ENCODE measurements at places on chromosomes 1 and 21.

GRCh38 chr1:157994704-157995582, 1.5 kb downstream of the KIRREL1 start:
- H3K4me3 ChIP-seq = peak overlapping the region; percentile 90
- no peak for DNase-seq
- peaks cover 47% of the 10 kb centered on the region for H3K4me1 ChIP-seq
- peaks cover 27% of the 10 kb centered on the region for H3K27me3 ChIP-seq
- no peaks in the 10 kb centered on the region for H3K36me3 ChIP-seq

DNA sequence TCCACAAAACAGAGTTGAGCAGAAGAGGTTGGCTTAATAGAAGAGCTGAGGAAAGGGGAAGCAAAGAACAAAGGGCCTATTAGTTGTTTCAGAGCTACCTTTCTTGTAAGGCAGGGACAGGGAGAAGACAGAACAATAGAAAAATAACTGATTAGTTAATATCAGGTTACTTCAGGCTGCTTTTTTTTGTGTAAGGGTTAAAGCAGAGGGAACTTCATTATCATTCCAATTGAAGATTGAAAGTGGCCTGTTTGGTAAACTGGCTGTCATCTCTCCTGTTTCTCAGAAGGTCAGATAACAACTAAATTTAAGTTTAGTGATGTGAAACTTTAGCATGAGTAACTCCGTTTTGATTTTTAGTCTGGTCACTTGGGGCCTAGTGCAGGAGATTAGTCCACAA, 22.3 kb downstream of the CDC42 start:
- peak overlapping the region; percentile 14 for H3K4me3 ChIP-seq
- peaks cover 44% of the 10 kb centered on the region for H3K4me1 ChIP-seq
- H3K36me3 ChIP-seq = peaks cover 27% of the 10 kb centered on the region
- no peak for DNase-seq
- H3K27ac ChIP-seq = peak overlapping the region; percentile 58
- no peaks in the 10 kb centered on the region for H3K27me3 ChIP-seq

GRCh38 chr1:30572192-30572591, 151.2 kb downstream of the MATN1 start:
- no peaks in the 10 kb centered on the region for H3K36me3 ChIP-seq
- no peak overlapping the region for H3K27ac ChIP-seq
- H3K4me3 ChIP-seq = no peak overlapping the region
- no peaks in the 10 kb centered on the region for H3K4me1 ChIP-seq

GRCh38 chr1:40708750-40709099, 17.2 kb downstream of the NFYC start:
- peak overlapping the region; percentile 96 for H3K4me3 ChIP-seq
- peaks cover 26% of the 10 kb centered on the region for H3K4me1 ChIP-seq
- DNase-seq = no peak
- peaks cover 3% of the 10 kb centered on the region for H3K36me3 ChIP-seq
- H3K27me3 ChIP-seq = no peaks in the 10 kb centered on the region

DNA sequence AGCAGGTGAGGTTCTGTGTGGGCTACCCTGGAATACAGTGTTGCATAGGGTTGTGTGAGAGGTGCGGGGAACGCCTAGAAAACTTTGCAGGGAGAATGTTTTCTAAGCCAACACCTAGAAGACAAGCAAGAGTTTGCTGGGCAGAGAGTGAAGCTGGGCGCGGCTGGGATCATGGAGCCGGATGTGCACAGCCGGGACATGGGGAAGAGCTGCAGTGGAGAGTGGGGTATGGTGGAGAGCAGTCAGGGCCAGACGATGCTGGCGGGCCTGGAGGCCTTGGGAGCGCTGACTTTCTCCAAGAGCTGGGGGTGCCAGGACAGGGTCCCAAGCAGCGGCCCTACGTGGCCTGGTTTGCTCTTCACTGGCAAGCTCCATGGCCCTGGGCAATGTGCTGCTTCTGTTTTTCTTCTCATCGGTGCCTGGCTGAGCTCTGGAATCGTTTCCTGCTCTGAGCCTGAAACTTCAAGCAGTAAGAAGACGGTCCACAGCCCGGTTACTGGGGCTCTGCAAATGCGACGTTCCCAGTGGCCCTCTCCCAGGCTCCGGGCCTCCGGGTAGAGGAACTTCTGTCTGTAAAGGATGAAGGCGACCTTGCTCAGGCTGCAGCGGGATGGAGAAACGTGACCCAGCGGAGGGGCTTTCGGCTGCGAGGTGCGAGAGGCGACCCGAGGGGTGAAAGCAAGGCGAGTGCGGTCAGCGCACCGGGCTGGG, 51.9 kb upstream of the CD34 start:
- no peaks in the 10 kb centered on the region for H3K36me3 ChIP-seq
- H3K27me3 ChIP-seq = peaks cover 69% of the 10 kb centered on the region
- H3K4me1 ChIP-seq = peaks cover 16% of the 10 kb centered on the region
- peak overlapping the region; percentile 92 for H3K4me3 ChIP-seq

Measured in type B pancreatic cell (in vitro differentiated cells).